ENCODE measurements at places on chromosomes 4 and X.

GRCh38 chrX:128891554-128891953, 631.7 kb downstream of the SMARCA1 start:
- H3K36me3 ChIP-seq, result no peaks in the 10 kb centered on the region
- H3K27ac ChIP-seq, result no peak overlapping the region
- H3K4me1 ChIP-seq, result no peaks in the 10 kb centered on the region

GRCh38 chr4:4637710-4638109, 95.9 kb upstream of the STX18 start:
- H3K27me3 ChIP-seq, result no peaks in the 10 kb centered on the region
- H3K4me3 ChIP-seq, result no peak overlapping the region
- DNase-seq, result no peak

DNA sequence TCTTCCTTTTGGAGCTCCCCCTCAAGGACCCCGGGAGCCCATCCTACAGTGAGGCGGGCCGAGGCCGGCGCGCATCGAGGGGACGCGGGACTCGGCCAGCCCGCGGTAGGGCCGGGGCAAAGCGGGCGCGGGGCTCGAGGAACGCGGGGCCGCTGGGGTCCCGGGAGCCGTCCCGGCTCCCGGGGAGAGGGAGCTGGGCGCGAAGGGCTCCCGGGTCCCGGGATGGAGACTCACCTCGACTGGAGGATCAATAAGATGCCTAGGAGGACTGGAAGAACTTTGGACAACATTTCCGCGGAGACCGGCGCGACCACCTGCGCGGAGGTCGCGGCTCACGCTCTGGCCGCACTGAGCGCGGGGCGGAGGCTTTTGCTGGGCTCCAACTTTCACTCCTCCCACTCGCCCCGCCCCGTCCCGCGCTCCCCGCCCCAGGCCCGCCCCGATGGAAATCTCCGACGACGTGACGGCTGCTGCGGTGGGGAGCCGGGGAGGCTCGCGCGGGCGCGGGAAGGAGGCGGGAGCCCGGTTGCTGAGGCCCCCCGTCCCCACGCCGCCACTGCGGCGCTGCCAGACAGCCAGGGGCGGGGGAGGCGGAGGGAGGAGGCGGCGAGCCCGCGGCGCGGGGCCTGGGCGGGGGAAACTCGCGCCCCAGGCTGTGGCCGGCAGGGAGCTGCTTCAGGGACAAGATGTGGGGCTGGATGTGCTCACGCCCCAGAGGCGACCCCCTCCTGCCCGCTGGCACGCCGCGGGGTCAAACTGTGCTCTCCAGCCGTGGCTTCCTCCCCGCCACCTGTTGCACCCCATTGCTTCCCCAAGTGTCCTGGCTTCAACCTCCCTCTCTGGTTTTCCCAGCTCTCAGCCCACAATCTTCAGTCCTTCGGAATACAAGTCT, at the start of gene GABRE:
GABRE (minus strand) TSS at position 341 of the 892 bp plus-strand sequence; CDS start at position 290, 51 bp downstream.
- H3K27me3 ChIP-seq, result peaks cover 50% of the 10 kb centered on the region
- H3K36me3 ChIP-seq, result no peaks in the 10 kb centered on the region
- no peaks in the 10 kb centered on the region for H3K4me1 ChIP-seq
- H3K4me3 ChIP-seq, result no peak within 1 kb of the TSS

- peaks cover 84% of the 10 kb centered on the region for H3K36me3 ChIP-seq
- H3K27ac ChIP-seq, result no peak overlapping the region
- no peaks in the 10 kb centered on the region for H3K27me3 ChIP-seq
- H3K4me3 ChIP-seq, result no peak overlapping the region
- peaks cover 10% of the 10 kb centered on the region for H3K4me1 ChIP-seq
These were observed 49.3 kb downstream of the MRPL1 start for GRCh38 chr4:77911842-77912450.

DNA sequence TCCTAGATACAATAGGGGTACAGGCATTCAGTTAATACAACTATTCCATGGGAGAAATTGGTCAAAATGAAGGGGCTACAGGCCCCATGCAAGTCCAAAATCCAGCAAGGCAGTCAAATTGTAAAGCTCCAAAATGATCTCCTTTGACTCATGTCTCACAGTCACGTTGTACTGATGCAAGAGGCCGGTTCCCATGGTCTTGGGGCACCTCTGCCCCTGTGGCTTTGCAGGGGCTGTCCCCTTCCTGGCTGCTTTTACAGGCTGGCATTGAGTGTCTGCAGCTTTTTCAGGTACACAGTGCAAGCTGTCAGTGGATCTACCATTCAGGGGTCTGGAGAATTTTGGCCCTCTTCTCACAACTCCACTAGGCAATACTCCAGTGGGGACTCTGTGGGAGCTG, 12.5 kb upstream of the ASIC5 start:
- no peak for DNase-seq
- no peaks in the 10 kb centered on the region for H3K36me3 ChIP-seq
- no peaks in the 10 kb centered on the region for H3K4me1 ChIP-seq
- no peak overlapping the region for H3K27ac ChIP-seq
- no peaks in the 10 kb centered on the region for H3K27me3 ChIP-seq

DNA sequence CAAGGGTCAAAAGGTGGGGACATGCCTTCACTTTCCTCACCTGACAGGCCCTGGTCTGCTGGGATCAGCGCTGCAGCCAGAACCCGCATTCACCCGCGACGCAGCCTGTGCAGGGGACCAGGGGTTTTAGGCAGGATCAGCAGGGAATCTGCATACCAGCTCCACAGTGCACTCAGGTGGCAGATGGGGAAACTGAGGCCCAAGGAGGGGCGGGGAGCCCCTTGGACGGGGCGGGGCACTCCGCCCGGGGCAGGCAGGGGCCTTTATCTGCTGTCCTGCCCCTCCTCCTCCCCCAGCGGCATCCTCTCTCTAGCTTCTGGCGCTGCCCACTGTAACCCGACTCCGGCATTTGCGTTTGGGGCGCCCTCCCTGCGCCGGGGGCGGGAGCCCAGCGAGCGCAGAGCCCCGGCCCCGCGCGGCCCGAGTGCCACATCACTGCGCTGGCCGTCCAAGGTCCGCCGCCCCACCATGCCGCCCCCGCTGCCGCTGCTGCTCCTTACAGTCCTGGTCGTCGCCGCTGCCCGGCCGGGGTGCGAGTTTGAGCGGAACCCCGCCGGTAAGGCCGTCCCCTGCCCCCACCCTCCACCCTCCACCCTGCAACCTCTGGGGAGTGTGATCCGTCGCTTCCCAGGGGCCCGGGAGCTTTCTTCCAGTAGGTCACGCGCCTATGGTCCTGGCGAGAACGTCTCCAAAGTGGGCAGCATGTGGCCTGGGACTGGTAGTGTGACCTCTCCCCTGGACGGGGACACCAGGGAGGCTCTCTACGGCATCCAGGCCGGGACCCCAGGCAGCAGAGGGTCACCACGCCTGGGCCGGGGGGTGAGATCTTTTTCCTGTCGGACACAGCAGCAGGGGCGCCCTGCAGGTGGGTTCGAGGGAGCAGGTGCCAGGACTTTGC, at the start of gene CPZ:
CPZ (plus strand) TSS at position 400 of the 898 bp plus-strand sequence; CDS start at position 469, 69 bp downstream.
- H3K27me3 ChIP-seq, result peaks cover 47% of the 10 kb centered on the region
- no peaks in the 10 kb centered on the region for H3K36me3 ChIP-seq
- no peaks in the 10 kb centered on the region for H3K4me1 ChIP-seq
- DNase-seq, result no peak
- no peak within 1 kb of the TSS for H3K4me3 ChIP-seq

Measured in activated T-cell treated with anti-CD3 and anti-CD28 coated beads, Interleukin-2, amount 50 U/mL, for 24 hours (primary cell).